ENCODE measurements at places on chromosomes 16 and 17.

DNA sequence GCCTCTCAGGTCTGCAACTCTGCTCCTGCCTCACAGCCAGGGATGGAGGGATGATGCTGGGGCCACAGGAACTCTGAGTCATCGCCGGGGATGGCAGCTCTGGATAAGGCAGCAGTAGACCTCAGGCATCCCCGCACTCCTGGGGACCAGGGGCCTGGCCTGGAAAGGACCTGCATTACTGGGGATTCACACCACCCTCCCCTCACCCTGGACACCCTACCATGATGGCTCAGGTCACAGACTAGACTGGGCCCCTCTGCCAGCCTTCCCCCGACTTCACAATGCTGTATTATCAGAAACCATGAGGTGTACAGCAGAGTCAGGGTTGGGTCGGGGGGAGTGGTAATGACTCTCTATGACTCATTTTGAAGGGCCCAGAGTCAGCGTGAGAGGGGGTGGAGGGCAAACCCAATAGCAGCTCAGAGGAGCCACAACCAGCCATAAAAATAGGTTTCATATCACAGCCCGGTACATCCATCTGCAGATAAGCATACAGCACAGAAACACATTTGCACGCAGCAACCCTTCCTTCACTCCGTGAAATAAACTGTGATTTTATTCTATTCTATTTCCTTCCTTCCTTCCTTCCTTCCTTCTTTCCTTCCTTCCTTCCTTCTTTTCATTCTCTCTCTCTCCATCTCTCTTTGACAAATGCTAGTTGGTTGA is 28.8 kb downstream of the DYNLRB2 start:
- DNase-seq, result peak; percentile 19

DNA sequence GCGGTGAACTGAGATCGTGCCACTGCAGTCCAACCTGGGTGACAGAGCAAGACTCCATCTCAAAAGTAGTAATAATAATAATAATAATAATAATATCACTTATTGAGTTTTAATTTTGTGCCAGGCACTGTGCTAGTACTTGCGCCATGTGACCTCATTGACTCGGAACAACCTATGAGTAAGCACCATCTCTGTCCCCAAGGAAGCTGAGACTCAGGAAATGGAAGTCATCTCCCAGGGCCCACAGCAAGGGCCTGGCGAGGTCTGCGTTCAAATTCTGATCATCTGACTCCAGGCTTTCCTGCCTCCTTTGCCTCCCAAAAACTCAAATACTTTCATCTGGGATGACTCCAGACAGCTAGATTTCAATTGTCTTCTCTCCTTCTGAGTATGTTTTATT is 162.9 kb downstream of the SEC14L1 start:
- no peak for DNase-seq

GRCh38 chr17:59719526-59719925 is 12.1 kb downstream of the VMP1 start:
- DNase-seq, result no peak

DNA sequence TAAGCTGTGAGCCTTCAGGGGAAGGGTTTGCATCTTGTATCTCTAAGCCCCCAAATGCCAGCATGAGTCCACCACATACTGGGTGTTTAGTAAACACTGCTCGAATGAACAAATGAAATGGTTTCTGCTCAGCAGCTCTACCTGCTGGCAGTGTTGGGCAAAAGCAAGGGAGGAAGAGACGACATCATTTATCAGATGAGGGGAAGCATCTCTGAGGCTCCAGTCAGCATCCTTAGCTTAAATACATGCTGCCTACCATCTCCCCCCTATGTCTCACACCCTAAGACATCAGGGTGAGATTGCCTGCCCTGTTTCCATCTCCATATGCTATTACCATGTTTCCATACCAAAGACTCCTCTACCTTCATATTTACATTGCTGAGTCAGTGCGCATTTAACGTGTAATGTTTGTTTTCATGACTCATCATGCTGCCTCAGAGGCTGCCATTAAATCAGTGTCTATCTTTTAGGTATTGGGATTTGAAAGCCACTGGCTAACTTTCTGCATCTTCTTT is 379.8 kb downstream of the UTP18 start:
- DNase-seq, result no peak

GRCh38 chr16:87053016-87053982 is 263.9 kb downstream of the C16orf95 start:
- DNase-seq, result no peak

GRCh38 chr16:67255553-67256221 is 6.9 kb downstream of the SLC9A5 start:
- DNase-seq, result no peak

Data from T-helper 2 cell (primary cell).